Esophagus squamous epithelium (tissue), 5 donors: ENCODE measurements at places on chromosomes 5 and 9.

DNA sequence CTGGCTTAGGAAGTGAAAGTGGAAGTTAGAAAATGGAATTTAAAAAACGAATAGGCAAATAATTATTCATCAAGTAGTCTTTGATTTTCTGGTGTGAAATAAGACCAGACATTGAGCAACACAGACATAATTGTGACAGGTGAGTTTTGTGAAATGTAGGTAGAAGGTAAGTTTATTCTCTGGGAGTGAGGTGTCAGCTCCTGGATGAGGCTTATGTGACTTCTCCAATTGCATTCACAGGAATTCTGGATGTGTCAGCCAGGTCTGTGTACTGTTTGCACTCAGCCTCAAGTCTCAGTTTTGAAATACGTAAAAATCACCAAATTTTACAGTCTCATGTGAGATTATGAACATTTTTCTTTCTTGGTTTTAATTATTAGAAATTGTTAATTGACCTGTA is 537.6 kb downstream of the CETN3 start:
- no peak for DNase-seq

GRCh38 chr5:9468060-9468388 is 77.9 kb downstream of the SEMA5A start:
- no peak for DNase-seq

- no peak for DNase-seq
Measured at GRCh38 chr5:127011961-127012644, 18.3 kb downstream of the MARCHF3 start.

DNA sequence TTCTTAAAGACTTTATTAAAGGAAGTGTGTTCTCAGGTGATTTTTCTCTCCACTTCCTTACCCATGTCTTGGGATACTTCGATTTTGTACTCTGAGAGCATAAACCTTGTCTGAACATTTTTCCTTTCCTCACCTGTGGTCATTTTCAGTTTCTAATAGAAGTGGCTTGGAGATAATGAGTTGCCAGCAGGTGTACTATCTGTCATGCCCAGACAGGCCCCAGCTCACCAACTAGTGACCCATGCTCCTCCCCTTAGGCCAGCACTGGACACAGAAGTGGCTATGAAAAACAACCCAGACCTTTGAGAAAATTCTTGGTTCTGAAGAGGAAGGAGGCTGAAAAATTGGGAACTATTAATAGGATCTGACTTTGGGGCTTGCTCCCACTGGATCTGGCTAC is 49.2 kb upstream of the SMIM32 start:
- DNase-seq, result no peak

DNA sequence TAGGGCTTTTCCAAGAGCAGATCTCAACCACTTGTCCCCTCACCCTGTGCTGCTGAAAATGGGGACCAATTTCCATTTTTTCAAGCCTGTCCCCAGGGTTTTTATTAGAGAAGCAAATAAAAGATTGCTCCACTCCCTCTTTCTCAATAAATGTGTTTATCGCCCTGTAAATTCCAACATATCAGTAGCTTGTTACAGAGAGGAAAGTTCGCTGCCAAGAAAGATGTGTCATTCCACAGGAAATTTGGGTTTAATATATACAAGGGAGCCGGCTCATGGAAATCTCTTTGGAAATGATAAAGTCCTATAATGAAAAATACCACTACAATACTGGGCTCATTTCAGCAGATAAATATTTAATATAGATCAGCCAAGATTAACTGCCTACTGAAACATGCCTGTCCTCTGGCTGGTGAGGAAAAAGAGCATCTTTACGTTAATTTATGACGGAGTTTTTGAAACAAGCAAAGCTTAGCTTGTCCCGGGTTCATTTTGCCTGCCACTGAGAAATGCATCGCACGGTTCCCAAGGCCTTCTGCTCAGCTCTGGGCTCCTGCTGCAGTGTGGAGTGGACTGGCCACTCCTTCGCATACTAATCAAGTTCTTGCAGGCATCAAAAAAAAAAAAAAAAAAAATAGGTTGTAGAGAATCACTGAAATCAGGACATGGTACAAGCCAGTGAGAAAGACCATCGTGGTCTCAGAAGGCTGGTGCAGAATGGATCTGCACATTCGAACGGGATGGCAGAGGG is 84.5 kb downstream of the BRINP1 start:
- no peak for DNase-seq

DNA sequence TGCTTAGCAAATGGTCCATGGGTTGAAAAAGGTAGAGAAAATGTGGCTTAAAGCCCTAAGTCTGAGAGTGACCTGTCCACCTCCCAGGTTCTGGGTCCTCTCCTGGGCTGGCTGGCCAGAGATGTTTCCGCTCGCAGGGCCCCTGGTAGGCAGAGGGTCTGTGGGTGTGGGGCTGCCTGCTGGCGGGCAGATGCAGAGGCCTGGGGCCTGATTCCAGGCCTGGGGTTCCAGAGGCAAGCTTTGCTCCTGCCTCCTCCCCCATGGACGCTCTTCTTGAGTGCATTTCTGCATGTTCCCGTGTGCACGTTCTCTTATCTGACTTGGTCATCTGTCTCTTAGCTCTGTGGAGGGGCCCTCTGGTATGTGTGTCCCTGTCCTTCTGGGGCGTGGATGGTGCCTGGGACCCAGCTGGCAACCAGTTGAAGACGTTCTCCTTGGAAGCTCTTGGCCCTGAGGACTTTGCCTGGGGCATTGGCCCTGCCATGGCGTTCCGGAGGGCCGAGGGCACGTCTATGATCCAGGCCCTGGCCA is 3.8 kb downstream of the MIGA2 start:
- DNase-seq, result no peak

- DNase-seq, result no peak
Measured at GRCh38 chr9:118561051-118561450, 808.2 kb downstream of the BRINP1 start.

DNA sequence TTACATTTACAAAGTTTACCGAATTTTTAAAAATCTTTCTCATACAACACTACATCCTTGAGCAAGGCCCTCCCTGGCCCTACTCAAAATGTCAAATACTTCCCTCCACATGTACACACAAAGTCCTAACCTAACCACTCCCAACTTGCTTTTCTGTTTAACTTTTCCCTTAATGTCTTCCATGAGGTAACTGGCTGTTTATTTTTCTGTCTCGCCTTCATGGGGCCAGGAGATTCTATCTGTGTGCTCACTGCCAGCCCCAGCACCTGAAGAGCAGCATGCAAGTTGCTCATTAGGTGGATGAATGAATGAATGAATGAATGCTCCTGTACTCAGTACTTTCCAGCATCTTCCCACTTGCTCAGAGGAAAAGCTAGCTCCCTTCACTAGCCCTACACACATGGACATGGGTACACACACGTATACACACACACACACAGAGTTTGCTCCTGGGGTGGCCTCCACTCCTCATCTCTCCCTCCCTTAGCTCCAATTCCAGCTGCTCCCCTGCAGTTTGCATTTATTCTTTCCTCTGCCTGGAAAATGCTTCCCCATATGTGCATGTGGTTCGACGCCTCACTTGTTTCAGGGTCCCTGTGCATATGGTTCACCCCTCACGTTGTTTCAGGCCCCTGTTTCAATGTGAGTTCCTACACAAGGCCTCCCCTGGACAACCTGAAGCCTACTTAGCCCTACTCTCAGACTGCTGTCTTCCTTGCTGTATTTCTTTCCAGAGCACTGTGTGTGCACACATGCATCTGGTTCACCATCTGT is 165.2 kb downstream of the ROR2 start:
- no peak for DNase-seq

- no peak for DNase-seq
Measured at GRCh38 chr9:131584858-131585257, 39.5 kb downstream of the PRRT1B start.

DNA sequence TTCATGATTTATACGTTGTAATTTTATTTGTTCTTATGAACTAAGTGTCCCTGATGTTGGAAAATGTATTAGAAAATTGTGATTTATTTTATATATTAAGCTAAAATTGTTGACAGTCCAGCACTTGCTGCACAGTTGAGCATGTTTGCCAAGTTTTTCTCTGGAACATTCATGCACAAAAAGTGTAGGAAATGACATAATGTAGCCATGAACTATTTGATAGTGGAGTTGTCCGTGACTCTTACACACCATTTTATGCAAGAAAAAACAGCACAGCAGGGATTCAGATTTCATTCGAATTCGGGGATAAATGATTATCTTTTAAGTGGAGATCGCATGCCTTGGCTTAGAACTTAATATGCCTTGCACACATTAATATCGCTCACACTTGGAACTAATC is 708.6 kb upstream of the WWC1 start:
- DNase-seq, result no peak
